Stimulated activated CD4-positive, alpha-beta T cell treated with anti-CD3 and anti-CD28 coated beads, Interleukin-2, amount 100 ng/mL, for 24 hours (primary cell): ENCODE measurements at places on chromosomes 1 and 21.

DNA sequence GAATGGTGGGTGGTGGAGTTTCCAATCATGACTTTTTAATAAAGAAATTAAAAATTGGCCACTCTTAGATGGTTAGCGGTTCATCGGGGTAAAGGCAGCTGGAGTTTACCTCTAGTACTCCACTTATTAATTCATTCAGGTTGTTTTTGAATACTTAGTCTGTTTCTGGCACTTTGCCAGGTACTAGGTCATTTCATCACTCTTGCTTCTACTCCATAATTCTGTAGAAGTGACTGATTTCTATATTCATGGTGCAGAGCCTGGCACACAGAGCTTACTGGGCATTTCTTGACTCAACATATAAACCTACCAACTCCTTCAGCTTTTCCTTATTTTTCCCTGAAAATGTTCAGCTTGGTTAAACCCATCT lies 31.5 kb downstream of the FOXD2 start:
- no peak for DNase-seq

DNA sequence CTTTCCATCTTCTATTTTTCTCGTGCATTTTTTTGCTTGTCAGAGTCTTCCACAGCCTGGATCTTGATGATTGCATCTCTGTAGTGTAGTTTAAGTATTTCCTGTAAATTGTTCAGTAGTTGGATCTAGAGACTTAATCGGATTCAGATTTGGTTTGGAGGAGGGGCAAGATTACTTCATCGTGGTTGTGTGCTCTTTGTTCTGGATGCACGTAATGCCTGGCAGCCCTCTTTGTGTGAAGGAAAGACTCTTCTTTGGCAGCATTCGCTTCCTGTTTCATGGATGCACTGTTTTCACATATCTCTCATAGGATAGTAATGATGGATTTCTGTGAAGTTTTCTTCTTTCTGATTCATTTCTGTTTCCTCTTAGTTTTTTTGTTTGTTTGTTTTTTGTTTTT lies 14.2 kb downstream of the SEMA4A start:
- DNase-seq = no peak

DNA sequence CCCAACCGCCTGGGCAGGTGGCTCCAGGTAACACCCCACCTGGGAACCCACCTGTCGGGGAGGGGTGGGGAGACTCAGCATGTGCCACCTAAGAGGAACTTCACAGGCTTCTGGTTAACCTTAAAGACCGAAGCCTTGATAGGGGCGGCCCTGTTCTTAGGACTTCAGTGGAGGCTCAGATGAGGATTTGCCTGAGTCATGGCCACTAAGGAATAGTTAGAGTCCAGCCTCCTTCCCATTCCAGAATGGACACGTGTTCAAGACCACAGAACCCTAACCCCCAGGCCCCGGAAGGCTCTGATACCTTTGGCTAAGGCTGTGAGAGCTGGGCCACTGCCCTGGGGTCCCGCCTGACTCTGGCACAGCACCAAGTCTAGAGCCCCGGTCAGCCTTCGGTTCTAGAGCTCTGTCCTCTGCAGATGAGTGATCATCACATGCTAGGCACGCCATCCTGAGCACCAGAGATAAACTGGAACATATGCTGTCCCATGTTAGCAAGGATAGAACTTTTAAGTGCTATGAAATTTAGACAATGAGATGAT lies 20.3 kb downstream of the PADI6 start:
- DNase-seq = no peak

- DNase-seq = no peak
Observed at GRCh38 chr1:45299296-45299695, 27.4 kb upstream of the HPDL start.

DNA sequence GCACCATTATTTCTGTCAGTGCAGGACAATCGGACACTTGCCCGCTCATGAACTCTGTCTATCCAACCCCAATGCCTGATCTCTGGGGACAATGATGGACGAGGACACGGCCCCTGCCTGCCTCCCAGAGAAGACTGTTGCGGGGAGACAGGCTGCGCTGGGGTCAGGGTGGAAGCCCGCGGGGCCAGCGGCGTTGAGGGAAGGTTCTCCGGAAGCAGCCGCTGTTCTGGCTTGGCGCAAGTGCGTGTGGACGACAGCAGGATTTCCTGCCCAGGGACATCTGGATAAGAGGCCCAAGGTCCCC lies 18.8 kb downstream of the RHBG start:
- DNase-seq = no peak

DNA sequence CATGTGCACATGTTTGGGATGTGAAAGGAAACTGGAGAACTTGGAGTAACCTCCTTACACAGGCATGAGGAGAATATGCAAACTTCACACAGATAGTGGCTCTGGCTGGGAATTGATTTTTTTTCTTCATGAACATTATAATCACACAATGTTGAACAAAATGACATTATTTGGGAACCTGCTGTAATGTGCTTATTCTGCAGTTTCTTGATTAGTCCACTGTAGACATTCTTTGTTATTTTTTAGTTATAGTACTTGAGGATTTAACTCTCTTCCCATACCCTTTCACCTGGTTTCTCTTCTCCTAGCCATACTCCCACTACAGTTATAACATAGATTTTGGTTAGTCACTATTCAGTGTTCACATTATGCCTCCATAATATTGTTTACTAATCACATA lies 68.3 kb downstream of the ATG4C start:
- DNase-seq = no peak

DNA sequence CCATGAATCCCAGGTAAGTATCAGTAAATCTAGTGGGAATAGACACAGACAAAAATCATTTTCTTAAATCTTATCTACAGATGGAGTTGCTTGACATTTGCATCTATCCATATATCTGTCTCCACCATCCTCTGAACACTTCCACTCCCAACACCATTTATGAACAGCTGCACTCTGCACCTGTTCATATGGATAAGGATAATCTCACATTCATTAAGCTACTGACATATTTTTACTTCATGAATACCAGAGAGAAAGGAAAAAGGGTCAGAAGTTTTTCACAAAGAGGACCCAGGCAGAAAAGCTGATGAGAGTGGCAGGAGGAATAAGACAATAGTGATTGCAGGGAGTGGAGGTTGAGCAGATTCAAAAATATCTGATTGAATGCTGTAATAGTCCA lies 222.6 kb downstream of the DNAH14 start:
- DNase-seq = no peak
